Uterus (tissue), 4 donors: ENCODE measurements at places on chromosomes 3 and 15. TPM values are rescaled to one million over a fixed set of nuclear protein-coding genes. Genes with fewer than 3 reads are reported as not detected.

Gene VIPR1
- 0.26 TPM for total RNA-seq

Gene ZMAT3
- 16.1 TPM for total RNA-seq

Gene SERINC4
- total RNA-seq = not detected

Gene CHRD
- total RNA-seq = 15.9 TPM

Gene ACVR2B
- total RNA-seq = 13.8 TPM

Gene TRANK1
- 10.6 TPM for total RNA-seq

Gene SERPINI2
- total RNA-seq = not detected

DNA sequence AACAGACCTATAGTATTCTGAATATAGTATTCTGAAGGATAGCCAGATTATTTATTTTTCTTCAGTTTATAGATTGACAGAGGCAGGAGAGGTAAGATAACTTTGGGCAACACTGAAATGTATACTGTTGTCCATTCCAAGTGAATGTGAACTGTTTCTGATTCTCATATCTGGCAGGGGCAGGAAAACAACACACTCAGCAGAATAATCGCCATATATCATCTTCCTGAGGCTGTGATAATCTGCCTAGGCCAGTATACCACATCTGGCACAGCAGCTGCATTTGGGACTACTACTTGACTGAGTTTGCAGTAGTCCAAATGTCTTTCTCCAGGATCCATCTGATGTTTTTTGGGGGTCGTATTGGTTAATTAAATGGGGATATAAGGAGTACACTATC is 22.4 kb upstream of the SETD2 start:
- DNase-seq = no peak

DNA sequence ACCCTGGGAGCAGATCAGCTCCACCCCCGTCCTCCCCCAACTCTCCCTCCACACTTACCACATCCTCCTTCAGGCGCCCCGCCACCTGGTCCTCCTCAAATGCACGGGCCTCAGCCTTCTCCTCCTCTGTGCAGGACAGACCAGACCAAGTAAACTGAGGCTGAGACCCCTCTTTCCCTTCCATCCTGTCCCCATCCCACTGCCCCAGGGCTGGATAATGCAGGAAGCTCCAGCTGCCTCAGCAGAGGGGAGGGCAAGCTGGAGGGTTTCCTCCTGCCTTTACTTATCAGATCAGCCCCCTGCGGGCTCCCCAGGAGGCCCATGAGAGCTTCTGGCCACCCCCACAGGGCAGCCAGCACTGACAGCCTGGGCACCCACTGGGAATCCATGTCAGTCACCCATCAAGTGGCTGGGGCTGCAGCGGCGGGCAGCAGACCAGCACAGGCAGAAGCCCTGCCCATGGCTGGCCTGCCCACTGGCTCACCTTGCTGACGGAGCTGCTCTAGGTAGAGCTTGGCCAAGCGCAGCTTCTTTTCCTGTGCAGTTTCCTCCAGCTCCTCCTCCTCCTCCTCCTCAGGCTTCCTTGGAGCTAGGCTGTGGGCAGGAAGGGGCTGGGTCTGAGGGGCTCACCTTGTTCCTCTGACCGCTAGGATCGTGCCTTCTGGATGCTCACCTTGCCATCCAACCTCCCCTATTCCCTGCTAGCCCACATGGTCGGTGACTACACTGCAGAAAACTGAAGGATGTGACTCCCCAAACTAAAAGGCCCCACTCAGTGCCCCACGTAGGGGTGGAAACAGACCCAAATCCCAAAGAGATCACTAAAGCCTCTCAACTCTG is 3.9 kb downstream of the RRP9 start:
- no peak for DNase-seq

- no peak for DNase-seq
Observed at GRCh38 chr3:96331341-96331740, 483.1 kb upstream of the EPHA6 start.

GRCh38 chr15:99616773-99617342 is 51.1 kb downstream of the MEF2A start:
- DNase-seq = no peak

DNA sequence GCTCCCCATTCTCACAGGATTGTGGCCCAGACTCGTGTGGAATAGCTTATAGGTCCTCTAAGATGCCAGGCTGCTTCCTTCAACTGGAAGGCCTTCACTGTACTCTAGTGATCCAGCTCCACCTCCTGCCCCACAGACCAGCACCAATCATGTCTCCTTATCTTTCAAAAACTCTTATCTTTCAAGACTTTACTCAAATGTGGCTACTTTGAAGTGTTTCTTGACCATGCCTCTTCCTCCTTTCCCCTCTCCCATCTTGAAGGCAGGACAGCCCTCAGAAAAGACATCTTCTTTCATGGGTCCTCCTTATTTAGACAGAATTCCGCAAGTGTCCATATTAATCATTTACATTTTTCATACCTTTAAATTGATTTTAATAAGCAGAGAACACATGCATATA is 142.3 kb downstream of the CHST2 start:
- DNase-seq = no peak

DNA sequence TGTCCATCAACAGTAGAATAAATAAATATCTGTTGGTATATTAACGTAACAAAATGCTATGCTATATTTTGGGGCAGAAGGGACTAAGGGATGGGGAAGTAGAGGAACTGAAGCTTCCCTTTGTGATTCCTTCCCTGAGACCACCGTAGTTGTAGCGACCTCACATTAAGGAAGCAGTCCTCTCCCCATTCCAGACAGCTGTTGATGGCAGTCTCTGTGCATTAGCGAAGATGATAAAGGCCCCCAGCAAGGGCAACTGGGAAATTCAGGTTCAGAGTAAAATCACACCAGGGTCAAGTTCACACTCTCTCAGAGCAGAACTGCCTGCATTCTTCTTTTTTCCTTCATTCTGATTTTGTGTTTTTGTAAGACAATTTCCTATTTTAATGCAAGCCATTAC is 259.0 kb downstream of the MEX3B start:
- no peak for DNase-seq

DNA sequence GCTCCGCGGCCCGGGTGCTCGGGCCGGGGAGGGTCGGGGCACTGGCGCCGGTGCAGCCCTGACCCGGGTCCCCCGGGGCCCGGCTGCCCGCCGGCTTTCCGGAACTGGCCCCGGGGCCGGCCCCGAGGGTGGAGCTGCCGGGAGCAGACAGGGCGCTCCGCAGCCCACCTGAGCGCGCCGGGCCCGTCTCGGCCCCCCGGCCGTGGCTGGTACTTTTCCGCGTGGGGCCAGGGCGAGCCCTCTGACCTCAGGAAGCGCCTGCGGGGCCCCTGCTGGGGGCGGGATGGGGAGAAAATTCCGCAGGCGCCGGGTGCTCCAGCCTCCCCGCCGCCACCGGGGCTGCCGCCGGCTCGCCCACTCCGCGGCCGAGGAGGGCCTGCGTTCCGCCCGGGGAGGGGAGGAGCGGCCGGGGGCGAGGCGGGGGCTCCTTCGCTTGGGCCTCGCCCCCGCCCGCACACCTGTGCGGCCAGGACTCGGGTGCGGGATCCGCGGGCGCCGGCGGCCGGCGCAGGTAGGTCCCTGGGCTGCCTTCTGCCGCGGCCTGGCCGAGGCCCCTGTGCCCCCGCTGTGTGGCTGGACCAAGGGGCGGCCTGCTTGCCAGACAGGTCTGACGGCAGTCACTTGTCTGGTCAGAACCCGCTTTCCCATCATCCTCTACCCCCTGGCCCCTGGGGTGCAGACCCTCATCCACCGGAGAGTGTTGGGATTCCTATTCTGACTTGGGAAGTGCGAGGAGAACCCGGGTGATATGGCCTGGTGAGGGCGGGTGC is 3.5 kb downstream of the FURIN start:
- no peak for DNase-seq

DNA sequence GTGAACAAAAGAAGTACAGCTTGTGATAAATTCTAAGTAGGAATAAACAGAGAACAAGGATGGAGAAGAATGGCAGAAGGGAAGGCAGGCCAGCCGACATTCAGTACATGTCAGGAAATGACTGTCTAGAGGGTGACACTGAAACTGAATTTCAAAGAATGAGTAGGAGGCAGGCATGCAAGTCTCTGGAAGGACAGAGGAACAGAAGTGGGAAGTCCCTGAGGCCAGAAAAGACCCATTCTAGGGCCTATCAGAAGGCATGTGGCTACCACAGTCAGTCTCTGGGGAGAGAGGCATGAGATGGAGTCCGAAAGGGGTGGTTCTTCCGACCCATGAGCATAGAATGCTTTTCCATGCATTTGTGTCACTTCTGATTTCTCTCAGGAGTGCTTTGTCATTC is 243.5 kb upstream of the UBE2E2 start:
- no peak for DNase-seq

- no peak for DNase-seq
Observed at GRCh38 chr3:61111825-61112224, 139.4 kb downstream of the FHIT start.
